Activated CD8-positive, alpha-beta memory T cell treated with anti-CD3 and anti-CD28 coated beads for 24 hours (primary cell): ENCODE measurements at places on chromosomes 7 and 10.
A peak's percentile ranks its signal among the peaks of the same experiment; 100 is the strongest.

DNA sequence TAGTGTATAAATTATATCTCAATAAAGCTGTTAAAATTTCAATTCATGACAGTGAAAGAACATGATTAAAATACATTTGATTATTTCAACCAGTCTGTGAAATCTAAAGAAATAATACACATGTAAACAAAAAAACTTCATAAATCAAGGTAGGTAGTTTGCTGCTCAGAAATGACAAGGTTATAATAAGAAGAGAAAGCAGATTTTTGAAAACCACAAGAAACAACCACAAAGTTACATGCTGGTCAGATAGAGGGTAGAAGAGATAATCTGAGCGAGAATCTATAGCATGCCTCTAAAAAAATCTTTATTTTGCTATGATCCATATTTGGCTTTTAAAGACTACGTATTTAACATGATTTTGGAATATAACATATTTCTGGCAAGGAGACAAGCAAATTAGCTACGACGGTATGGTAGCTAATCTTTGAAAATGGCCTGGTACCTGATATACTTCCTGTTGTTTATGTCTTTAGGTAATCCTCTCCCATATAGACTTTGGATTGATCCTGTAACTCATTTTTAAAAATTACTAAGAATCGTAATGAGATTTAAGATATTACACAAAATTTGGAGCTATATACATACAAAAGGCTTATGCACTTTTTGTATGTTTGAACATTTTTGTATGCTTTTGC, 23.5 kb upstream of the VCL start:
- no peak for DNase-seq

DNA sequence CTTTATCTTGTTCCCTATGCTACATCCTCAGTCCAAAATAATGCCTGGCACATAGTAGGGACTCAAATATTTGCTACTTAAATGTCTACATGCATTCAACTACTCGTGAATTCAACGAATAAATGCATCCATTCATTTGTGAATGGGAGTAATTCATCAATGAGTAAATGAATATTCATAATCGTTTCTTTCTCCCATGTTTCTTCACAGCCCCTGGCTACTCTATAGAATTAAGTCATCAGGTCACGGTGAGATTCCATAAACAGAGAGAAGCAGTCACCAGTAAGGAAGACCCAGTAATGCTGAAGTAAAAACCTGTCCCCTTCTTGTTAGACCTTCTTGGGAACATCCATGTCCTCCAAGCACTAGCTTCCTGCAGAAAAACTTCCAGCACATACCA, 48.4 kb downstream of the ATE1 start:
- no peak for DNase-seq

DNA sequence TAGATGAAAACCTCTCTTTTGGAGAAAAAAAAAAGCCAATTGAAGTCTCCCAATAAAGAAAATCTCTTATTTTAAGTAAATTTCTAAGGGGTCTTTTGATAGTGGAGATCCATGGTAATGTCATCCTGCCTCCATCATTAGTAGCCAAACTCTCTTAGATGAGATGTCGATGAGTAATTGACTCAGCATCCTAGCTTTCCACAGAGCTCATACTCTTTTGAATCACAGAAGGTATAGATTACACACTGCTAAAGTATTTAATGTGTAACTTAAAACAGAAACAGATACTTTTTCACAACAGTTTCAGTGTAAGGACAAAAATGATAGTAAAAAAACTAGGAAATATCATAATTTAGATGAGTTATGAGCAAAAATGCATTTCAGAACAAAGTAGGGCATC, 19.4 kb downstream of the MAGI2 start:
- no peak for DNase-seq

- DNase-seq: no peak
Measured at GRCh38 chr7:157676001-157676400, 339.2 kb downstream of the DNAJB6 start.

DNA sequence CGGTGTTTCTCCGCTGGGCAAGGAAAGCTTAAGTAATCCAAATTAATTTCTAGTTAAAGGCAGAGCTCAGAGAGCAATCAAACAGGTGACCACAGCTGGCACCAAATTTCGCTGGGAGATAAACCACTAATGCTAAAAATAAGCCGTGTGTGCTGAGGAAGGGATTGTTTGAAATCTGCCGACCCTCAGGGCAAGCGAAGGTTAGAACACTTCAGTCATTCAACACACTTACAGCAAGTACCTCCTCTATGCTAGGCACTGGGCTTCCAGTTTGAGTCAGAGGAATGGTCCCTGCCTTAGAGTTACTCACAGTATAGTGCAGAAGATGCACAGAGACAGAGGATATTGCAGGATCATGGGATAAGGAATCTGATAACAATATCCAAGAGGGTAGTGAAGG, 467.9 kb upstream of the PODXL start:
- DNase-seq: no peak

GRCh38 chr10:88458209-88458608, 124.9 kb downstream of the RNLS start:
- no peak for DNase-seq

DNA sequence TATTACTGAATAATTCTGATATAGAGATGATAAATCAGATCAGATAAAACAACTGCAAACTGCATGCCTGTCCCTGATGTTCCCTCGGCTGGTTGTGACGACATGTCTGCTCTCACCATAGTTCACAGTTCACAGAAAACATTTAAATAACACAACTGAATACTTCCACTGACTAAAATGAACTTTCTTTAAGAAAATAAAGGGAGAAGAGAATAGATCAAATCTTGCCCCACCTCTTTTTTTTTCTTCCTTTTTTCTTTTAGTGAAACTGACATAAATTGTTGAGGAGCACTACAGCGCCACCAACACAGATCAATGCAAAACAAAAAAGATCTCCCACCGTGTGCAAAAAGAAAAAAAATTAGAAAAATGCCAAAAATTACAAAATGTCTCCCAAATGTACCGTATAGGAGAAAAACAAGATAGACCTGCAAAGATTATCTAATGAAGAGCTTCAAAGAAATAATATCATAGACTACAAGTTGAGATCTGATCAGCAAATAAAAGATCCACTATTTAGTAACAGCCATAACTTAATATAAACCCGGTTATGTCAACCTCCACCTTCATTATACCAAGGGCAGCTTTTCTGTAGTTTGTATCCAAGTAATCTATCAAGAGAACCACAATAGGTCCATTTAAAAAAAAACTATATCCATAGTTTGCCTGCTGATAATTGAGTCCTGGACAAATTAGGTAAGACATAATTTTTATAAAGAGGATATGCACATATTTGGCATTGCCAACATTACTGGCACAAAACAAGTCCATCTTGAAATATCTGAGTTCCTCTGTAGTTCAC, 30.7 kb upstream of the EPC1 start:
- DNase-seq: no peak

DNA sequence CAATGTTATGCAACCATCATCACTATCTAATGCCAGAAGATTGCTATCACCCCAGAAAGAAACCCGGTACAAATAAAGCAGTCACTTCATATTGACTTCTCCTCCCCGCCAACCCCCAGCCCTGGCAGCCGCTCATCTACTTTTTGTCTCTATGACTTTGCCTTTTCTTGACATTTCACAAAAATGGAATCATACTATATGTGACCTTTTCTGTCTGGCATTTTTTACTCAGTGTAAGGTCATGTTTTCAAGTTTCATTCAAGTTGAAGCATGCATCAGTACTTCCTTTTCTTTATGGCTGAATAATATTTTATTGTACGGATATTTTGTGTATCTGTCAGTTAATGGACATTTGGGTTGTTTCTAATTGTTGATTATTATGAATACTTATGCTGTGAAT, 28.1 kb downstream of the FHIP2A start:
- DNase-seq: no peak

- DNase-seq: peak; percentile 99
Measured at GRCh38 chr10:8053446-8054243, 843 bp upstream of the GATA3 start.

GRCh38 chr7:55158541-55159382, 139.9 kb downstream of the EGFR start:
- DNase-seq: no peak

- no peak for DNase-seq
Measured at GRCh38 chr7:32036557-32036956, 33.6 kb downstream of the PDE1C start.

DNA sequence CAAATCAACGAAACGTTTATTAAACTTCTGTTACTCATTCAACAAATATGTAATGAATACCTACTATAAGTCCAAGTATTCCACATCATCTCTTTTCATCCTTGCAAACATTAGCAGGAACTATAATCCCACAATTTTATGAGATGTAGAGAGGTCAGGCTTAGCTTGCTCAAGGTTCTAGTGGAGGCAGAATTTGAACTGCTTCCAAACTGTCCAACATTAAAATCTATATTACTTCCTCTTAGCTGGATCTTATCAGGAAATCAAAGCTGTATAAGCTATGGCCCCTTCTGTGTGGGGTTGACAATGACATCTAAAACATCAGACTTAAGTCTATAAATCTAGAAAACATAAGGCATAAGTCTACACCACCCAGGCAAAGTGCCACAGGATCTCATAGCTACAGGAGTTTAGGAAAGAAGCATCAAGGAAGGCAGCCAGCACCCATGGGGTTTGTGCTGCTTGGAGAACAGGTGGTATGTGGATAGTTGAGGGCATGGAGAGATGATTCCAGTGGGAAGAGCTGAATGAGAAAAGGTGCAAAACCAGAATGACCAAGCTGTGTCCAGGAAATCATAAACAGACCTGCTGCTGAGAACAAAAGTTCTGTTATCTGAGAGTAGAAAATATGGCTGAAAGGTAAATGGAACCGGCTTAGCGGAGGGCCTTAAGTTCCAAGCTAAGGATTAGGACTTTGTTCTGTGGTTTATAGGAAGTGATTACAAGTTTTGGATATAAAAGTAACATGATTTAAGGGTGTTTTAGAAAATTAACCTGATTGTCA, 34.5 kb downstream of the PAPSS2 start:
- no peak for DNase-seq

DNA sequence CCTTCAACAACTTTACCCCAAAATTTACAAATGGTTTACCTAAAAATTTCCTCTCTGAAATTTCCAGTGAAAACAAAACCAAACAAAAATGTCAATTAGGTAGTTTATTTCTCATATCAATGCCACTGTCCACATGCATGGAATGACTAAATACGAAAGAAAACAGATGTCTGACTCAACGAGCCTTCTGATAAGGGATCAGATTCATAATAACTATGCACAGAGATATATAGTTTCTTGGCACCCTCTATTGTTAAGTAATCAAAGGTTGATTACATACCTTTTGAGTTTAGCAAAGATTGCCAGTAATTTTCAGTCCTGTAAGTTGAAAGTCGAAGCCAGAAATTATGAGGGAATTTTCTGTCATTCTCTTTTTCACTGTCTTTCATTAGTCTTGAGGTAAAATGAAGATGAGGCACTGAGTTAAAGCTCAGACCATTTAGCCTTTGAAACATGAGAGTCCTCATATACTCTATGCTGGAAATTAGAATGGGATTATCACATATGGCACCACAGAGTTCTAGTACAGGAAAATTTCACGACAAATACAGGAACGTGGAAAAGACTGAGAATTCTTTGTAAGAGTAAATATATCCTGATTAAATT, 519.1 kb upstream of the ANKRD30A start:
- no peak for DNase-seq

DNA sequence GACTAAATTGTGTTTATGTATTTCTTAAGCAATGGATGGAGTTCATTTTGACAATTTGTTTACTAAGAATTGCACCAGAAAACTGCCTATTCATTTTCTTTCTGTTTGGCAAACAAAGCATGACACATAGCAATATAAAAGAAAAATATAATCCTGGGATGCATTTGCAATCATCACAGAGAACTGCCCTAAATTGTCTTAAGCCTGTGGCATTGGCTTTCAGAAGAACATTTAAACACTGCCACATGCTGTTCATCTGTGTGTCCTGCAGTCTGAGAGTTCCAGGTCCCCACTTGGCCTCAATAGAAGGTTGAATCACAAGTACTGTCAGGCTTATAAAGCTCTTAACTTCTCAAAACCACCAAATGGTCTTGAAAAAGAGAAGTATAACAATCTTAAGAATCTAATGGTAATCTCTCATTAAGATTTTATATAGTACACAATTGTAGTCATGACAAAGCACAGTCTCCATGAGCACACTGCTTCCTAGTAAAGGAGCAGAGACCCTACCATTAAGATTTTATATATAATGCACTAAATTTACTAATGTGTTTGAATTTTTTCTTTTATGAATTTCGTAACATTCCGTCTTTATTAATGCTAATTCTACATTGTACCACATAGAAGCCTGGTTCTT, 29.9 kb downstream of the RNLS start:
- no peak for DNase-seq

DNA sequence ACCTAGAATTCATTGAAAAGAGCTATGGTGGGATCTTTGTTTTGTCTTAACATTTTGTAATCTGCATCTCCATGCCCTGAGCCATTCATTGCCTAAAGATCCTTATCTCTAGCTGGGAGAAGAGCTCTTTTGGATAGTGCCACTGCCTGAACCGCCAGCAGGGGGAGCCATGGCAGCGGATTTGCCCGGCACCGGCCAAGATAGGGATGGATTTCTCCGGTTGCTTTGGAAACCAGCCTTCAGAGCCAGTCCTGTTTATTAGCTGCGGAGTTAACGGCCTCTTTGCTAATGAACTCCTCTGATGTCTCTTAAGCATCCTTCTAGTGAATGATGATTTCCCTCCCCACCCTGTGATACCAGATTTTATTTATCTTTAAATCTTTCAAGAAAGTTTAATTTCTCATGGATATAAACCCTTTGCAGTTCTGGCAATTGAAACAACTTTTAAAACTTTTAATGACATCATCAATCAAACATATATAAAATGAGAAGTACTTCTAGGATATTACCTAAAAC, 58.2 kb upstream of the LYZL2 start:
- peak; percentile 94 for DNase-seq

GRCh38 chr7:94375691-94376090, 19.0 kb upstream of the COL1A2 start:
- DNase-seq: no peak

DNA sequence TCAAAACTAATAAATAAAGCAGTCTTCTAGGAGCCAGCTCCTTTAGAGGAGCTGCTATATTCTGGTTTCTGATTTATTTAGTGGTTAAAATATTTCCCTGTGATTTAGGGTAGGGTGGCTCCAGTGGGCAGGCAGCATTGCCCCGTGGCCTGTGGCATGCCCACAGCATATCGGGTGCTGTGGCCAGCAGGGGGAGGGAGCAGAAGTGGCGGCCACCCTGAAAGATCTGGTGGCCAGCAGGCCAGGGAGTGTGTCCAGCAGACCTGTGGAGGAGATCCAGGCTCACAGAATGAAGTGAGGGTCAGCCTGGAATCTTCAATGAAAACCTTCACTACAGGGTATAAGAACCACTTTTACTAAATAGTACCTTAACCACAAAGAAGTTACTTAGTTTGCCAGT, 189.2 kb downstream of the TAX1BP1 start:
- no peak for DNase-seq

GRCh38 chr7:23721456-23721855, 11.4 kb downstream of the STK31 start:
- no peak for DNase-seq

- no peak for DNase-seq
Measured at GRCh38 chr7:37820708-37821468, 27.5 kb upstream of the NME8 start.

- no peak for DNase-seq
Measured at GRCh38 chr7:51144178-51144577, 172.4 kb downstream of the COBL start.

GRCh38 chr7:144519925-144520324, 116.4 kb upstream of the NOBOX start:
- no peak for DNase-seq

GRCh38 chr7:13352677-13353076, 636.8 kb downstream of the ETV1 start:
- DNase-seq: no peak

- no peak for DNase-seq
Measured at GRCh38 chr10:18829259-18829658, 170.0 kb downstream of the ARL5B start.
